ENCODE measurements at places on chromosomes 12 and 14.

DNA sequence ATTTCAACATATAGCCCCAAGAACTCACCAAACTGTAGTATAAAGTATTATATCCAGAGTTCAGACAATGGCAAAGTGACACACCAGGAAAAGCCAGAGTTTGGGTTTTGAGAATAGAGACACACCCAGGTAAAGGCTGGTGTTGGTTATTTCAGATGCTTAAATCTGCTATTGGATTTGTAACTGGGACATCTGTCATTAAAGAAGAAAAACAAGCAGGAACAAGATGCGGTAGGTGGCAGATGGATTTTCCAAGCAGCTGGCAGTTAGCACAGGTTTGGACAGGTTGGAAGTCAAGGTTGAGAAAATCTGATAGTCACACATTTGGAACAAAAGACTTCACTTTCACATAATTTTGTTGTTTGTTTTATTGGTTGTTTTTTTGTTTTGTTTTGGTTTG is 14.4 kb upstream of the CDK17 start:
- DNase-seq = no peak

GRCh38 chr12:78209846-78210505 is 379.3 kb downstream of the NAV3 start:
- no peak for DNase-seq

- DNase-seq = no peak
Observed at GRCh38 chr14:83196236-83196635, 1662.6 kb upstream of the SEL1L start.

- no peak for DNase-seq
Observed at GRCh38 chr12:92295523-92295922, 149.9 kb upstream of the BTG1 start.

DNA sequence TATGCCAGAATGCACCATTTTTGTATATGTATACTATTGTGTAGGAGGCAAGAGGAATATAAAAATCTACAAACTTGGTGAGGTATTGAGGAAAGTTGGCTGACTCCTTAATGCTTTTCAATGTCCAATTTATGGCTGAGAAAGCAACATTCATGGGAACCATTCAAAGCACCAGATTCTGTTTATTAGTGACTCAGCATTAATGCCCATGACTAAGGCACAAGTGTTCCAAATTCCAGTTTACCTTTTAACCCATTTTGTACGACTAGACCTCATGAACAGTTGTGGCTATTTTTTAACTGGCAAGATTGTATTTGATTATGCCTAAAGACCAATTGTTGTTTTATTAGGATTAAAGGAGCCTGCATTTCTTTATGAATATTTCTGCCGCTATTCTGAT is 375.4 kb upstream of the ATP2B1 start:
- DNase-seq = no peak

- no peak for DNase-seq
Observed at GRCh38 chr14:102499401-102500157, 10.0 kb downstream of the ANKRD9 start.

- DNase-seq = no peak
Observed at GRCh38 chr12:102329883-102330282, 132.2 kb upstream of the PMCH start.

GRCh38 chr14:59905188-59905587 is 14.8 kb upstream of the LRRC9 start:
- no peak for DNase-seq

- no peak for DNase-seq
Observed at GRCh38 chr12:69906411-69907216, 81.6 kb downstream of the MYRFL start.
